ENCODE measurements at places on chromosomes 3 and 15.

GRCh38 chr3:105614288-105615030 is 247.8 kb downstream of the ALCAM start:
- no peak for DNase-seq

- DNase-seq, result no peak
Measured at GRCh38 chr15:90807786-90808086, 60.7 kb upstream of the FURIN start.

GRCh38 chr3:27335571-27335970 is 33.6 kb downstream of the NEK10 start:
- DNase-seq, result no peak

- DNase-seq, result no peak
Measured at GRCh38 chr15:73957276-73957675, 31.0 kb downstream of the LOXL1 start.

- no peak for DNase-seq
Measured at GRCh38 chr15:99180086-99180963, 69.1 kb downstream of the TTC23 start.

DNA sequence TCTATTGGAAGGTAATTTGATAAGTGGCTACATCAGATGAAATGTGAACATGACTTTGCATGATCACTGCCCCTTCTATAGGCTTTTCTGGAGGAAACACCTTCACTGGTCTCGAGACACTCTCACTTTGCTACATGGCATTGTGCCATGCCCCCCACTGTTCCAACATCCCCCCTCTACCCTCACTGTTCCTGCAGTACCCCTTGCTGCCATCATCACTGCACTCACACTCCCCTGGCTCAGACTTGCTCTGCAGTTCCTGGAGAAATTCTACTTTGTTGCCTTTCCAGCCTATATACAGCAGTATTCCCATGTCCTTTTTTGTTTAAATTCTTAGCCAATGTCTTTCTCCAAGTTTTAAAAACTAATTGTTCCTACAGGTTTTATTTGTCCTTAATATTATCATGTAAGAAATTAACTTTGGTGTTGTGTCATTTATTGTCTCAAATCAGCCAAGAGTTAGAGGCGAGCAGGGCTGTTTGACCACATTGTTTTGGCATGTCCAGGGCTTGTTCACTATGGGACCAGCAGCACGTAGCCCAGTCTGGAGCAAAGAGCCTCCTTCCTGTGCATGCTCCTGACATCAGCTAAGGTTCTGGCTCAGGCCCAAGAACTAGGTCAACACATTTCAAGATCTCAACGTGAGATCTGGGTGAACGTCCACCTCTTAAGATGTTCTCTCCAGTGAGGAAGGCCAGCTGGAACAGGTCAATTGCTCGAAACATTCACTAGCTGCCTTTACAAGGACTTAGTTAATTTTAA is 246.4 kb downstream of the SLC9A9 start:
- DNase-seq, result no peak

GRCh38 chr3:155657161-155657560 is 87.7 kb downstream of the PLCH1 start:
- DNase-seq, result no peak

GRCh38 chr15:49306551-49306950 is 116.5 kb upstream of the FGF7 start:
- DNase-seq, result no peak

- DNase-seq, result no peak
Measured at GRCh38 chr15:78243491-78243941, 9.2 kb upstream of the ACSBG1 start.

DNA sequence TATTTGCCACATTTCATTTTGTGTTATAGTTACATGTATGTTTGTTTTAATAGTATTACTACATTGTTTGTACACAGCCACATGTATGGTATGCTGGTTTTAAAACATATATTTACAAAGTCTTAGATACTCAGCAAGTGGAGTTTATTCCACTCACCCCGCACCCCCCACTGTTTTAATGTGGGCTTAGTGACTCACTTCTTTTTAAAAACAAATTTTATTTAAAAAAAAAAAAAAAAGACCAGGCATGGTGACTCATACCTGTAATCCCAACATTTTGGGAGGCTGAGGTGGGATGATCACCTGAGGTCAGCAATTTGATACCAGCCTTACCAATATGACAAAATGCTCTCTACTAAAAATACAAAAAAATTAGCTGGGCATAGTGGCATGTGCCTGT is 26.9 kb upstream of the TJP1 start:
- DNase-seq, result no peak

GRCh38 chr3:141690431-141691072 is 47.5 kb upstream of the RNF7 start:
- no peak for DNase-seq

DNA sequence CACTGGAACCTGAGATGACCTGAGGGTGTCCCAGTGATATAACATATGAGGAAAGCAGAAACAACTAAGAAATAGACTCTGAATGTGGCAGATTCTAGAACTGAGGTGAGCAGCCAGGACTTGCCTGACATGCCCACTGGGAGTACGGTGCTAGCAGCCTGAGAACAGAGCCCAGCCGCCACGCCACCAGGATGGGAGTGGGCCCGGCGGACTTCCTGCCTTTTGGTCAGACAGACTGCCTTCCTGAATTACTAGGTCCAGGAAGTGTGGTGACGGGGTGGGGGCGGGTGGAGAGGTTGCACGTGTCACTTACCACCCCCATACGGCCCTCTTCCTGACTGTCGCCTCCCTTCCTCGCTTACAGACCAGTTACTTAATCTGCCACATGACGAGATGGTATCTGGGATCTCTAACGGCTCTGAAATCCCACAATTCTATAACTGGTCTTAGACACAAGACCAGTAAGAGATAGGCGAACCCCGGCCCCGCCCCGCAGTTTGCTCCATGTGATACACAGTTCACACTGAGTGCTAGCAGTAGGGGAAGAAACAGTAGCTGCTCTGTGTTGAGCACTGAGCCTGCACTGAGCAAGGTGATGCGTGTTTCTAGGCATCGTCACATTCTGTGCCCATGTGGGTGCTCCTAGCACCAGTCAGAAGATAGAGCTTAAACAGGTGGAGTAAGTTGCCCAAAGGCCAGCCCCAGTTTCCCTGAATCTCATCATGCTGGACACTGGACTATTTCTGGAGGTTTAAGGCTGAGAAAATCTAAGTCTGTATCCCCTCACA is 95.7 kb downstream of the CPN2 start:
- DNase-seq, result no peak

DNA sequence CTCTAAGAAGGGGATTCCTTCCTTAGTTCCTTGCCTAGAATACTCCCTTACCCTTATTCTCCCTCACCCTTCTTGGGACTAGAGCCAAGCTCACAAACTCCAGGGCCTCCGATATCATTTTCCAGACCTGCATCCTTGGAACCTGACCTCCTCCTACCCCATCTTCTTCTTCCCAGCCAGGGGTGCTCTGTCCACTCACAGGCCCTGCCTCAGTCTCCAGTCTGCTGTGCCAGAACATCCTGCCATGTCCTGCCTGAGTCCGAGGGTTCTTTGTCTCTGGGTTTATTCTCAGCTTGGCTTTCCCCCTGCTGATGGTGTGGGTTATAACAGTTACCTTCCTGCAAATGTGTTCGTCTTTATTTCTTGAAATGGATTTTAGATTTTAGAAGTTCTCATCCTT is 59.9 kb upstream of the MCF2L2 start:
- DNase-seq, result no peak

- no peak for DNase-seq
Measured at GRCh38 chr15:72163719-72164118, 33.9 kb downstream of the GRAMD2A start.

GRCh38 chr15:32824777-32825176 is 107.0 kb downstream of the GREM1 start:
- no peak for DNase-seq

GRCh38 chr3:120775411-120775810 is 32.9 kb downstream of the GTF2E1 start:
- DNase-seq, result no peak

DNA sequence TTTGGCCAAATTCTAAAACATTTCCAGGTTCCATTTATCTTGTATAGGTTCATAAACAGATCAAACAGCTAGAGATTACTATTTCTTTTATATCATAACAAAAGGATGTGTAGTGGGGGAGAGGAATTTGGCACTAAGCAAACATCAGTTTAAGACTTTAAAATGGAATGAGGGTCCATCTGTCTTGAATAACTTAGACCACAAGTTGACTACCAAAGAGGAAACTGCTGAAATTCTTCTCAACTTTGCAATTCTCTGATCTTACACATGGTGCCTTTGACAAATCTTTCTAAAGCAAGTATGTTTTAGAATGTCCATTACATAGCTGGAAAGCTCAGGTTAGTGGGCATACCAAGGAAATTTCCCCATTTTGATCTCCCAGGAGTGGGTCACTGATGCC is 140.5 kb upstream of the ADAMTS9 start:
- DNase-seq, result no peak

DNA sequence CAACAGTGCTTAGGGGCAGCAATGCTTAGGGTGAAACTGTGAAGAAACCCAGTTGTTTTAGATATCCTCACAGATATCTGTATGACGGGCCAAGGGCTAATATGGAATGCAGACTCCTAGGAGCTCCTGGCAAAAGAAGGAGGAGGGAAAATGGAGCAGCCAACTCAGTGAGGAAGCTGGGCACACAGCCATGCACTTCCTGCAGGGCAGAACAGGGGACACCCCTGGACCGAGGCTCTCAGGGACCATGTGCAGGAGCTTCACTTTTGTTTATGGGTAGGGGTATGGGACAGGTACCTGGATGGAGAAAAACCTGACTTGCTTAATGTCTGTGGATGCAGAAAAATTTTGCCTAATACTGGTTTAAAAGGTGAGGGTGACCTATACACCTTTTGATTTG is 20.2 kb downstream of the NIPA1 start:
- no peak for DNase-seq

DNA sequence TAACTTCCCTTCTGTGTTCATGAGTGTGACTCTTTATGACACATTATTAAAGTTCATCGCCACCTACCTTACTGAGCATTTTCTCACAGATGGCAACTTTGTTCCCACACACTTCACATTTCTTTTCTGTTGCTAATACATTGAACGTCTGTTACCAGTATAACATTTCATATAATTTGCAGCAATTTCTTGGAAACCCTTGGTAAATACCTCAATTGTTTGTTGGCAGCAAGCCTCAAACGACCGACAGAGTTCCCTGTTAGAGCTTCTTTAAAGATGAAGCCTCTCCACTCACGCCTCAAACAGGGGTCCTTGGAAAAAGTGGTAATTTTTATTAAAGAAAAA is 3.2 kb upstream of the CHSY1 start:
- DNase-seq, result no peak

DNA sequence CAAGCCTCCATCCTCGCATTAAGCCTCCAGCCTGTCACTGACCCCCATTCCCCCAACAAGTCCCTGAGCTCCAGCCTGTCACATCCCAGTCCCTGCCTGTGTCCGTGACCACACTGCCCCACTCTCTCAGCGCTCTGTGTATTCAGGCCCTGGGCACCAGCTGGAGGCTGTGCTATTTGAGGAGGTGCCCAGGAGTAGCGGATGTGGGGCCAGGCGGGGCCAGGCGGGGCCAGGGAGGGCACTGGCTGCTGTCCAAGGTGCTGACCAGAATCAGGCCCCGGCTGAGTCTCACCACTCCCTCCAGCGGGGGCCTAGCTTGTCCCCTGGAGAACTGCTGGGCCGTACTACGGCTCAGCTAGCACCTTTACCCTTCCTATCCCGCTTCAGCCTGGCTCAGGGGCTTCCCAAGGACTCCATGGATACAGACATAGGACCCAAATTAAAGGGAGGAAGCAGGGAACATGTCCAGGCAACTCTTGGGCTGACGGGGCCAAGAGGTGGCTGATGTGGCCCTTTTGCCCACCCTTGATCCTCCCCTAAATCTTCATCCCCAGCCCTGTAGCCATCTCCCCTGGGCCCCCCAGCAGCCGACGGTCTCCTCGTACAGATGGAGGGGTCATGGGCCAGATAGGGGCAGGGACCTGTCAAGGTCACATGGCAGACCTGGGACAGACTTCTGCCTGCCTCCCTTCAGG is 1.1 kb downstream of the HHATL start:
- no peak for DNase-seq

DNA sequence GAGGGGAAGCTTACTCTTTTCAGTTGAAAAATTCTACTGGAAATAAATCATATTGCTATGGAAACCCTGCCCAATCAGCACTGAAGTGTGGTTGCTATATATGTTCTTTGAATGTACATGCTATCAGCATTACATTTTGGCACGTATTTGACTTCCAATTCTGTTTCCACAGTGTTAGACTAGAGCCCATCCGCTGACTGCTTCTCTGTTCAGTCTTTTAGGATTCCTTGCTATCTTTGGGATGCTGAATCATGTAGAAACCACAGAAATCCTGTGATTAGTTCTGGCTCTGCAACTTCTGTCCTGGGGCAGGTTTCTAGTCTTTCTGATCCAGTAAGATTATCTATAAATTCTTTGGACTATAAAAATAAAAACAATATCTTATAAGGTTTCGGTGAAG is 128.2 kb upstream of the SLC7A14 start:
- DNase-seq, result no peak

DNA sequence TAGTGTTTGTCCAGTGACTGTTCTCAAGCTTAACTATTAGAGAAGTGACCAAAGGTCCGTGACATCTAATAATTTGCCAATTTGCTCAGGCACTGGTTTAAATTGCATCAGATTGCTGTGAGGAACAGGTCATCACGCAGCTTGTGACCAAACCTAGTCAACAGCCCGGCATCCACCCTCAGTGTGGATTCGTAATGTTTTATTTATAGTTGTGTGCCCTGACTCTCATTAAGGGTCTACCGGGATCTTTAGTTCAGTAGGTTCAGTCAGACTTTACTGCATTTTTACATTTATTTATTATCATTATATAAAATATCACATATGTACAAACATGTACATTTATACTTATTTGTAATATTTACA is 46.4 kb upstream of the PGPEP1L start:
- DNase-seq, result no peak

DNA sequence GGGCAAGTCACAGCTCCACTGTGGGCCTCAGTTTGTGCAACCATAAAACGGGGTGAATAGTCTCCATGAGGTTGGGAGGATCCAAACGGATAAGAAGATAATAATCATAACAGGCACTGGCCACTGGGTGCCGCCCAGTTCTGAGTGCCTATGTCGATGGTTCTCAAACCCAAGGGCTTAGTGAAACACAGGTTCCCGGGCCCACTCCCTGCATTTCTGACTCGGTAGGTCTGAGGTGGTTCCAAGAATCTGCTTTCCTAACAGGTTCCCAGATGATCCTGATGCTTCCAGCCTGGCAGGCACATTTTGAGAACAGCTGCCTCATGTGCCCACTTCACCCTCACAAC is 21.2 kb downstream of the ALS2CL start:
- DNase-seq, result no peak

- DNase-seq, result no peak
Measured at GRCh38 chr3:194874206-194874605, 188.5 kb downstream of the FAM43A start.

All from activated gamma-delta T cell (primary cell).